ENCODE measurements at places on chromosomes 1 and 21.

GRCh38 chr1:6574025-6574620 lies 5.7 kb upstream of the ZBTB48 start:
- no peak for DNase-seq

- DNase-seq: peak; percentile 29
These were observed 47.0 kb upstream of the PALMD start for GRCh38 chr1:99598738-99599411.

DNA sequence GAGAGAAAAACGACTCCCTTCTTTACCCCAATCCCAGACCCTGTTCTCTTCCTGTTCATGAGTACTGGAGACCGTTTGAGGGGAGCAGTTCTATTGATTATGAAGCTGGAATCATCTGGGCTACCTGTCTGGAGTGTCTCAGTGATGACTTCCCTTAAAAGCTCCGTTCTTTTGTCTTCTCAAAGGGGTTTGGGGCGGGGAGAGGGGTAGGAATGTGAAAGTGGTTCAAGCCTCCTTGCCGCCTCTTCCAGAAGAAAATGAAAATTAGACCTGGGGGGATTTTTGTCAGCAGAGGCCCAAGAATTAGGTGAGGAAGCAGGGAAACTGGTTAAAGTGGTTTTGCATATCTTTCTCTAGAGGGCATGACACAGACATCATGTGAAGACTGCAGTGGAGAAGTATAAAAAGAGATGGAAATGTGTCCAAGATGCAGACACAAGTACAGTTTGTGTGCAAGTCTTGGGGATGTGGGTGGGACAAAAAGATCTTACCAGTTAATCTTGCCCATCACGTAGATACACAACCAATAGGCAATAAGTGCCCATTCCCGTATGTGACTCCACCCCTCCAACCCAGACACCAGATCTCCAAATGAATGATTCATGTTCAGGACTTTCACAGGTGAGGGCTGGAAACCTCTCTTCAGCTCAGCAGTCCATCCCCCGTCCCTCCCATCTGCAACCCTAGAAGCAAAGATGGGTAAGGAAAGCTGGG lies 470 bp upstream of the MTMR11 start:
- DNase-seq: peak; percentile 90

GRCh38 chr1:205961405-205961804 lies 18.1 kb upstream of the SLC26A9 start:
- peak; percentile 73 for DNase-seq

GRCh38 chr1:27099135-27099586 lies 55.8 kb downstream of the SLC9A1 start:
- no peak for DNase-seq

DNA sequence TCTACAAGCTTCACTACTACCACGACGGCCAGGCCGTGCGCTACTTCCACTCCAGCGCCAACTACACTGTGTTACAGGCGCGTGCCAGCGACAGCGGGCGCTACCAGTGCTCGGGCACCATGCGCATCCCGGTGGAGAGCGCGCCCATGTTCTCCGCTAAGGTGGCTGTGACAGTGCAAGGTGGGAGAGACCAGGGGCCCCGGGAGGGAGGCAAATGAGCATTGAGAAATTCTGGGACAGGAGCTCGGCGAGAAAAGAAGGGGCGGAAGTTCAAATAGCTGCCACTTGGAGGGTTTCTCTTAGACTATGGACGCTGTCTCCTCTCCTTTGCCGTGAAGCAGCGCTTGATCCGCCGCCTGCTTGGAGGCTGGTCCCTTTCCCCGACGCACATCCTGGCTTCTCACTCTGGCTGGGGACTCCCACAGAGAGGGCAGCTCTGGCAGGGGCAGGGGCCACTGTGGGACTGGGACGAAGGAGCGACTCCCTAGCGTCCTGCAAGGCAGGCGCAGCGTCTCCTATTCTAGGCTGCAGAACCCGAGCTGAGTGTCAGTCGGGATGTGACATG lies 4.6 kb downstream of the FCRLB start:
- peak; percentile 57 for DNase-seq

- DNase-seq: no peak
These were observed 25.4 kb downstream of the EEIG2 start for GRCh38 chr1:108585313-108585712.

DNA sequence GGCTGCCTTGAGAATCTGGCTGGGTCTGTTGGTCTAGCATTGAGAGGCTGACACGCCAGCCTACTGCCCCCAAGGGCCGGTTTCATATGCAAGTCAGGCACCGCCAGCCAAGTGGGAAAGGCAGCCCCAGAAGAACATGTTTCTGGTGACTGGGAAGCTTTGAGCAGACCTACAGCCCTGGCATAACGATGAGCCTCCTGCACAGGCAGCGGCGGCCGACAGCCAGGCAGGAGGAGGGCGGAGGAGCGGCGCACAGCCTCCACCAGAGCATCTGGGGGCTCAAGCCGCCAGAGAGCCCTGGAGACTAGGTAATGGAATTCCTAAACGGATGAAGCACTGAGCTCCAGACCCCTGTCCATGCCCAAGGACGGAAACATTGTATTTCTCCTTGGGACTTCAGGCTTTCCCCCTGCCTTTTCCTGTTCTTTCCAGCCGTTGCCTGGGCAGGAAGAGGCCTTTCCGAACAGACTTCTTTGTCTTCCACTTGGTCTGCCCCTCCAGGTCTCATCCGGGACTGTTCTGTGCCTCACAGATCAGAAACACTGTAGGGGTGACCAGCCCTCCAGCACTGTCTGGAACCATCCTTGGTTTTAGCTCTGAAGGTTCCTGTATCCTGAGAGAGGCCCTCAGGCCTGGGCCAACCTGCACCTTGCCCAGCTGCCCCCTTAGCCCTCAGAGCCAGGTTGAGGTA lies 59.5 kb downstream of the IRF2BP2 start:
- no peak for DNase-seq

DNA sequence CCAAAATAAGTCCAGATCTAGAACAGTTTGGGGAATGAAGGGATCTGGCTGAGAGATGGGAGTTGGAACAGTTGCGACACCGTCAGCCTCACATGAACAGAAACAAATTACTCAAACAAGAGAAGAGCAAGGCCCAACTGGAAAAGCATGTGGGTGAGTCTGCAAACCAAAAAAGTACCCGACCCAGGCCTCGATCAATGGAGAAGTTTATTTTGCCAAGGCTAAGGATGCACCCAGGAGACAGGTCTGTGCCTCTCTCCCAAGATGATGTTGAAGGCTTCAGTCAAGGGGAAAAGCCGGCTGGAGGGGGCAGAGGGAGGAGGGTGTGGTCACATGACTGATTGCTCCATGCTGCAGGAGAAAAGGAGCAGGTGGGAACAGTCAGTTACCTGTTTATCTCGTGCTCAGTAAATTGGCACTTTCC lies 42.3 kb downstream of the KRTAP10-1 start:
- DNase-seq: no peak

DNA sequence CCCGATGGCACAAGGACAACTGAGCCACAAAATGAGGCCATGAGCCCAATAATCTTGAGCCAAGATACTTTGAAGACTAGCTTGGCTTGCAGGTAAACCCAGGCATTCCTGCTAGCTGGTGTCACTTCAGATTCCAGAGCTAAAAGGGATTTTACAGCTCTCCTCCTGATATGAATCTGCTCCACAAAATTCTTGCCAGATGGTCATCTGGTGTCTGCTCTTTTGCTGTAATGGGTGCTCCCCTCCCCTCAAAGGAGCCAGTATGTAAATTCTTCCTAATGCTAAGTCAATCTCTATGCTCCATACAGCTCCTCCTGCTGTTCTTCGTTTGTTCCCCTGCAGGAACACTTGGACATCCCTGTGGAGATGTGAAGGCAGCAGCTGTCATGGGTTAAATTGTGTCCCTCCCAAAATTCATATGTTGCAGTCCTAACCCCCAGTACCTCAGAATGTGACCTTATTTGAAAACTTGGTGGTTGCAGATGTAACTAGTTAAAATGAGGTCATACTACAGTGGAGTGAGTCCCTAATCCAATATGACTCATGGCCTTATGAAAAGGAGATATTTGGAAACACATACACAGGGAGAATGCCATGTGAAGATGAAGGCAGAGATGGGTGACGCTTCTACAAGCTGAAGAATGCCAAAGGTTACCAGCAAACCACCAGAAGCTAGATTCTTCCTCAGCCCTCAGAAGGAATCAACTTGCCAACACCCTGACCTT lies 180.6 kb upstream of the PALMD start:
- peak; percentile 92 for DNase-seq

DNA sequence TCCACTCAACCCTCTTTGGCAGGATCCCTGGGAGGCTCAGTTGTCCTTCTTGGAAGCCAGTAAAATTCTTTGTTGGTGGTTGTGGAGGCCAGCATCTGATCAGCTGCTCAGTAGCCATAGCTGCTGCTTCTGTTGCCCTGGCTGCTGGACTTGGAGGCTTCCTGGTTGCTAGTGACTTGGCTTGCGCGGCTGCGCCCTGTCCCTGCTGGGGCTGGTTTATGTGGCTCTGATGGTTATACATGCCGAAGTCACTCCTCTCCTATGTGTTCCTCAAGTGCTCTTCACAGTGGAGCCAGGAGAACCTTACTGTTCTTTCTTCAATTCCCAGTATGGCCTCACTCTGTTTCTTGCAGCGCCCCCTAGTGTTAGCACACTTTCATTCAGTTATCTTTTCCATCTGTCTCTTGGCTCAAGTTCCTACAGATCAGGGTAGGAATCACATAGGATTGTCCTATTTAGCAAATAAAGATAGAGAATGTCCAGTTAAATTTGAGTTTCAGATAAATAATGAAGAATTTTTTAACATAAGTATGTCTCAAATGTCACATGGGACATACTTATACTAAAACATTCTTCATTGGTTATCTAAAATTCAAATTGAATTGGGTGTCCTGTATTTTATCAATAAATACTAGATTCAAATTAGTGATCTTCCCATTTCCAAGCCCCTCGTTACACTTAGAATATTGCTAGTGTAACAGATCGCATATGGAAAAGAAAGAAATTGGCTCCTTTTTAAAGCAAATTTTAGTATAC lies 176.5 kb downstream of the TGFB2 start:
- peak; percentile 63 for DNase-seq

Data from M059J (cell line).